ENCODE measurements at places on chromosomes 4 and X.

DNA sequence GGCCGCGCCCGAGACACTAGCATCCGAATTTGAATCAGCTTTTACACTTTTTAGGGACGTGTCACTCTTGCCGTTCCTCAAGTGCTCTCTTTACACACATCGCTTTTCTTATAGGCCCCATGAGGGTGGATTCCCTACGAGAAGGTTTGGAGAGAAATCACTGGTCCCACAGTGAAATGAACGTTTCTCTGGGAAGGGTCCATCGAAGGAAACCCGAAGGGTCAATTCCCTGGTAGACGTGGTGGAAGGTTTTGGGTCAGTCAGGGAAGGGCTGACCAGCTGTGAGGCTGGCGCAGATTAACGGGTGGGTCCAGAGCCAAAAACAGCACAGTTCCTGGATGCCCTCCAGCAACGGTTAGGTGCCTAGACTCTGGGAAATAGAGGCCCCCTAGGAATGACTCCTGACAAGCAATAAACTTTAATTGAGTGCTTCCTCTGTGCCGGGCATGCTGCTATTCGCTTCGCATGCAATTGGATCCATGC lies 35.9 kb downstream of the ETDC start:
- no peak for DNase-seq

GRCh38 chr4:149987330-149988086 lies 90.7 kb upstream of the DCLK2 start:
- DNase-seq, result peak; percentile 50

DNA sequence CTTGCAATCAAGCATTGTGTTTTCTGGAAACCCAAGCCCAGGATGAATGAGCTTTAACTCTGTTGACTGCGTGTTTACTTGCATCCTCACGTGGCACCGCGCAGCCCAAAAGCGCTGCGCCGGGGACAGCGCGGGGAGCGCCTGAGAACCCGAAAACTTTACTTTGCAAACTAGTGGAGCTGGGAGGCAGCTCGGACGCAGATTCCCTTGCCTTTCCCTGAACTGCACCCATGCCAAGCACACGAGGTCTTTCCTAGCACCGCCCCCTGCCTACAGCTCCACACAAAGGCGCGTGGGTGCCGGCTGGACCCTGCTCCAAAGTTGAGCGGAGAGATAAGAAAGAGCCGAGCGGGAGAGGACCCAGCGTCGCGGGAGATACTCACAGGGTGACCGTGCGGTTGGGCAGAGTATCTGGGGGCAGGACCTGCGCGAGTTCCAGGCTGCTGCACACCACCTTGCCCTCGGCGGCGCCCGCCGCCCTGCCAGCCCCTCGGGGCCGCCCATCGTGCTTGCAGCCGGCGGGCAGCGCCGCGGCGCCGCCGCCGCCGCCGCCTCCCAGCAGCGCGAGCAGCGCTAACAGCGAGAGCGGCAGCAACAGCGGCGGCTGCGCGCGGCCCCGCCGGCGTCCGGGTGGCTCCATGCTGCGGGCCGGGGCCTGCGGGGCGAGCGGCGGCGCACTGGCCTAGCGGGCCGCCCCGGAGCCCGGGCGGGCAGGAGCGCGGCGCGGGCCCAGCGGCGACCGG lies 550 bp downstream of the ADGRA3 start:
- no peak for DNase-seq

GRCh38 chr4:30454504-30454903 lies 265.7 kb upstream of the PCDH7 start:
- no peak for DNase-seq

DNA sequence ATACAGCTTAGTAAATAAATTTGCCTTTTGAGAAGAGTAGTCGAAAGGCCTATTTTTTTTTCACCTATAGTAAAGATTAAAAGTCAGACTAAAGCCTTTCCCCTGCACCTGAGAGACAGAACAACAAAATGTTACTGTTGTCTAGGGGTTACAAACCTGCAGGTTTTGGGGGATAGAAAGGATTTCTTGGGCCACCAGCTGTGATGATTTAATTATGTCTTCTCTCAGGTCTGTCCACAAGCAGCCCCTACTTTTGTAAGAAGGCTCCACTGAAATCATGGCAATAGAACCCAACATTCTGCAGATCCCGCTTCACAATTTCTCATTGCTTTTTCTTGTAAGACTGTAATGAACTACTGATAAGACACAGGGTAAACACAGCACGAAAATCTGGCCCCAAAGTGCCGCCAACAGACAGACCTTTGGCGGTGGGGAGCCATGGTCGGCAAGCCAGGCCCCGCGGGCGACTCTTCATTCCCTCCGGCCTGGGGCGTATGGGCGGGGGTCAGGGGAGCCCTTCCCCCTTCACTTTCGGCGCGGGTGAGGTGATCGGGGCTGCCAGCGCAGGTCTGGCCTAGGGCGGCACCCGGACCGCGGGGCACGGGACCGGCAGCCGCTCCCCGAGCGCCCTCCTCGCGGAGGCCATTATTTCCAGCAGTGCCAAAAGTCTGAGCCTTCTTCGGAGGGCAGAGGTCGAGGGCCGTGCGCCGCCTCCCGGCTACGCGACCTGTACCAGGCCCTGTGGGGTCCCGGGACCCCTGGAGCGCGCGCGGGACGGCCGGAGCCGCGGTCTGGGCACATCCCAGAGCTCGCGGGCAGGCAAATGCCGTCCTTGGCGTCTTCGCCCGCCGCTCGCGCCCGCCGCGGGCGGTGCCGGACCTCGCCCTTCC lies 812 bp upstream of the KDM6A start:
- DNase-seq, result no peak

DNA sequence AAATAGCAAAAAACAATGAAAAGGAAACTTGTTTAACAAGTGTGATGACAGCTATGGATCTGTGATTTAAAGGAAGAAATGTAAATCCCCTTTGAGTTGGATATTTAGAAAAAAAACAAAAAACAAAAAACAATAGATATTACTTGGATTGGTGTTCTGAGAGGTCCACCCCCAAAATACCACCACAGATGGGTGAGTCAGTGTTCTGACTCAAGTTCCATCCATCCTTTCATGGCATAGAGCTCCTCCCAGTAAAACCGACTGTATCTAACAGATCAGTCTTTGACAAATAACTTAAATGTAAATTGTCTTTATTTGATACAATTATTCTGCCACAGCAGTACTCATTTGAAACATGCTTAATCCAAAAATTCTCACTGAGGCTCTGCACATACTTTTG lies 27.4 kb downstream of the TMPRSS11B start:
- no peak for DNase-seq

DNA sequence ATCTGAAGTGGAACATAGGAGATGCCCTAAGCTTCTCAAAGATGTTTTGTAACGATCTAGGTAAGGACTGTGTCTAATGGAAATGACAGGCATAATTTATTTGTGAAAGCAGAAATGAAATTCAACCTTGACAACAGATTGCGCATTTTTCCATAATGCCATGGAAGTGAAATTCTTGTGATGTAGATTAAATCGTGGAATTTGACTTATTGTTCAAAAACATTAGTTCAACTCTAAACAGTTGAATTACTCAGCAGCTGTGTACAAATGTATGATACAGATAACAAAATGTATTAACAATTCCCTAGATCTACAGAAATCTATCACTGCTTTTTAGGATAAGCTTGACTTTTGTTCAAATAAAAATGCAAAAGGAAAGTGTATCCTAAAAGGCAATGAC lies 44.4 kb downstream of the VCX2 start:
- DNase-seq, result no peak

DNA sequence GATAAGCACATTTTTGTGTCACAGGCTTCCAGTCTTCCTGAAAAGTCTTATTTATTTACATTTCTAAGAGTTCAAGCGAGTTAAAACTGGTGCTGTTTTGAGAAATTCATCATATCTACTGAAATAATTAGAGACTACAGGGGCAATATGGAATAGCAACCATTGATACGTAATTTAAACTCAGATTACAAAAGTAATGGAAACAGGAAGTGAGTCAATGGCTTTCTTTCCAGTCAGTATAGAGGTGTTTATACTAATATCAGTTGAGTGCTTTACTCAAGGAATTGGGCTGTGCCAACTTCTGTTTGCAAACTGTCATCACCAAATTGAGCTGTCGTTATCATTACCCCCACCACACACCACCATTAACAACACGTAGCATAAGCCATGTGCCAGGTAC lies 222.7 kb downstream of the COL25A1 start:
- DNase-seq, result peak; percentile 51

GRCh38 chrX:104335756-104336155 lies 81.0 kb upstream of the ESX1 start:
- DNase-seq, result no peak

DNA sequence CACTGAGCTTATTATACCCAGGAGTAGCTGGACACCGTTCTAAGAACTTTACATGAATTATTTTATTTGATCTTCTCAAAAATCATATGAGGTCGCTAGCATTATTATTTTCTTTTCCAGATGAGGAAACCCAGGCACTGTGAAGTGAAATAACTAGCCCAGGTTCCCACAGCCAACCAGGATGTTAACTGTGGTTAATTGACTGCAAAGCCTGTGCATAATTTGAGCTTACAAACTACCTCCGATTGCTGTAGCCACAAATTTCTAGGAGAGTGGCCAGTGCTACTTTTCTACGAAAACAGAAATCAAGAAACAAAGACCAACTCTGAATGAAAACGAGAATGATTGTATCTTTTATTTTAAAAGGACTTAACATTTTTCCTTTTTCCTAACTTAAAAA lies 27.2 kb downstream of the SPRY1 start:
- no peak for DNase-seq

DNA sequence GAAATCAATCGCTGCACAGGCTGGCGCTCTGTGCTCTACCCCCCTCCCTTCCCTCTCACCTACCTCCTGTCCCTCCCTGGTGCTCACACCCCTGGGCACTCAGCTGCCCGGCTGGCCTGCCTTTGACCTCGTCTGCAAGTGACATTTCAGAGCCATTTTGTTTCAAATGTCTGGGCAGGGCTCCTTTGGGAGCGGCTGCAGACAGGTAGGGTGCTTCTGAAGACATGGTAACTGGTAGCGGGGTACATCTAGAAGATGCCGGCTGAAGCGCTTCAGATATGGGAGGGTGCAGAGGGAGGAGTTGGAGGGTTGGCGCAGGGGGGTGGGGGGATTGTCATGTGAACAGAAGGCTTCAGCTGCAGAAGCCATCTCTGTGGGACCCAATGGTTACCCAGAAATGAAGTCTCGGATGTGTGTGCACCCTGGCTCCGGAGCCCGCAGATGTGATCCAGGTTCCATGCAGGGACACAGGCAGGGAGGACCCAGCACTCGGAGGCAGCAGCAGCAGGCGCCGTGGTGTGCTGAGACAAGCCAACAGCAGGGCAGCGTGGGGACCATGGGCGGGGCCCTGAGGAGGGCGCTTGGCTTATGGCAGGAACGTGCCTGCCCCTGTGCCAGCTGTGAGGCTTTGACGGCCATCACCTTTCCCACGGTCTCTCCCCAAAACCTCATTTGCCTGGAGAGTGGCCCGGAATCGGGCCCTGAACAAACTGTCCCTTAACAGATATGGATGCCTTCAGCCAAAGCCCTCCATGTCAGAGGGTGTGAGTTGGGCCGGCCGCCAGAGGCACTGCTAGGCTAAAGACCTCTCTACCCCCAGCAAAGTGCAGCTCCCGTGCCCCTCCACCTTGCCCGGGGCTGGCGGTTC lies 7.6 kb upstream of the DUSP9 start:
- no peak for DNase-seq

- no peak for DNase-seq
Observed at GRCh38 chrX:131802836-131803626, 220.1 kb upstream of the STK26 start.

GRCh38 chr4:8708401-8709021 lies 115.9 kb downstream of the CPZ start:
- no peak for DNase-seq

DNA sequence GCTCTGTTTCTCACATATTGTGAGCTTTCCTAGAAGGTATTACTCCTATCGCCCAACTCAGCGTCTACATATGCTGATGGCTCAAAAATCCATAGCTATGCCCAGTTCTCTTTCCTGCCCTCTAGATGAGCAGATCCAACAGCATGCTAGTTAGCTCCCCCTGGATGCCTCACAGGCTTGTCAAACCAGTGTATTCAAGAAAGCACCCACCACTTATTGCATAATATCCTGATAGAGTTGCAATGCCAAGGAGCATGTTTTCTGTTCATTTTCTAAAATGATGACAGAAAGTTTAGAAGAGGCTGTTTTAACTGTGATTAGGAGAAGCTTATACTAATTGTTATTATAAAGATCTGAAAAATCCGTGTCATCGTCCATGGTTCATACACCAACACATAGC lies 1.9 kb upstream of the PACRGL start:
- no peak for DNase-seq

DNA sequence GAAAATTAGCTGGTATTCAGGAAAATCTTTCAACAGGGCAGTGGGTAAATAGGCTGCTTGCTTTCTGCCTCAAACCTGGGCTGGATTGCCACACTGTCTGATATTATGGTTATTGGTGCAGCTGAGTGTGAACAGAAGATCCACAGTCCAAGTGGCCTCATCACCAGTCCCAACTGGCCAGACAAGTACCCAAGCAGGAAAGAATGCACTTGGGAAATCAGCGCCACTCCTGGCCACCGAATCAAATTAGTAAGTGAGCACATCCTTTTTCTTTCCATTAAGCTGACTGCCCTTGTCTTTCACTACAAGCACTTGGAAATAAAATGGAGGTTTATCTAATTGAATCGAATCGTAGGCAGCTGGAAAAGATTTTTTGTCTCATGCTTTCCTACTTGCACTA lies 204.7 kb downstream of the TLL1 start:
- no peak for DNase-seq

- DNase-seq, result no peak
Observed at GRCh38 chr4:14726441-14726840, 275.8 kb upstream of the CPEB2 start.

DNA sequence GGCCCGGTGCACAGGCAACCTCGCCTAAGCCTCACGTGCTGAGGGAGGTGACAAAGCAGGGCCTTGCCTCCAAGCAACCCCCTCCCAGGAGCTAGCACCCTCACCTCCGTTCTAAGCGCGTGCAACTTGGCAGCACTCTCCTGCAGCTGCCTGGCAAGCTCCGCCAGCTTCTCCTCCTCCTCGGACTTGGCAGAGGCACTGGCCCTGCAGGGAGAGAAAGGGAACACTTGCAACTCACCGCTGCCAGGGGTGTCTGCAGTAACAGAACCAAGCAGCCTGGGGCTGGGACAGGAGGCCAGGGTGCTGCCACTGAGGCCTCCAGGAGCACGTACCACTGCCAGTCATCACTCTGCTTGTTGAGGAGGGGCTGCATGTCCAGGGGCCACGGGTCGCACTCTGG lies 10.3 kb upstream of the TREX2 start:
- no peak for DNase-seq

DNA sequence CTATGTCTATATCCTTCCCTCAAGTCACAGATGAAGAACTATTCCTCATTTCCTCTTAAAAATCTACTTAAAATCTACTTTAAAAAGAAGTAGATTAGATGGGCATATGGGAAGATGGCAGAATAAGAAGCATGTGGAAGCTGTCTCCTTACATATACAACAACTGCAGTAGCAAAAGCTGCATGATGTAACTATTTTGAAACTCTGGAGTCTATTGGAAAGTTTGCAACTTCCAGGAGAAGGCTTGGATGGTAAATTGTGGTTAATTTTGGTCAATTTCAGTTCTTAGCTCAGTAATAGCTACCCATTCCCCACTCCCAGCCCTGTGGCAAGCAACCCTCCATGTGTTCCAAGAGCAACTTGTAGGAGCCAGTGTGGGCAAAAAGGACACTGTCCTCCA lies 36.9 kb downstream of the MORC4 start:
- no peak for DNase-seq

- DNase-seq, result no peak
Observed at GRCh38 chr4:10619220-10619619, 65.3 kb downstream of the CLNK start.

All from glomerular endothelial cell (primary cell).